CD8-positive, alpha-beta T cell (primary cell): ENCODE measurements at places on chromosomes 6 and 20.

GRCh38 chr20:53804920-53805894, 211.6 kb upstream of the ZNF217 start:
- DNase-seq = no peak

GRCh38 chr20:25421102-25421501, 13.6 kb downstream of the GINS1 start:
- no peak for DNase-seq

DNA sequence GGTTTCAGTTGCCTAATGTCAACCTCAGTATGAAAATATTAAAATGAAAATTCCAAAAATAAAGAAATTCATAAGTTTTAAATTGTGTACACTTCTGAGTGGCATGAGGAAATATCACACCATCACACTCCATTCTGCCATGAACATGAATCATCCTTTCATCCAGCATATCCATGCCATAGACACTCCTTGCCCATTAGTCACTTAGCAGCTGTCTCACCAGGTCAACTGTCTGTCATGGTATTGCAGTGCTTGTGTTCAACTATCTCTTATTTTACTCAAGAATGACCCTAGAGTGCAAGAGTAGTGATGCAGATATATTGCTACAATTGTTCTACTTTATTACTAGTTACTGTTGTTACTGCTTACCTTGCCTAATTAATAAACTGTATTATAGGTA, 712.4 kb downstream of the EPHA7 start:
- DNase-seq = no peak

DNA sequence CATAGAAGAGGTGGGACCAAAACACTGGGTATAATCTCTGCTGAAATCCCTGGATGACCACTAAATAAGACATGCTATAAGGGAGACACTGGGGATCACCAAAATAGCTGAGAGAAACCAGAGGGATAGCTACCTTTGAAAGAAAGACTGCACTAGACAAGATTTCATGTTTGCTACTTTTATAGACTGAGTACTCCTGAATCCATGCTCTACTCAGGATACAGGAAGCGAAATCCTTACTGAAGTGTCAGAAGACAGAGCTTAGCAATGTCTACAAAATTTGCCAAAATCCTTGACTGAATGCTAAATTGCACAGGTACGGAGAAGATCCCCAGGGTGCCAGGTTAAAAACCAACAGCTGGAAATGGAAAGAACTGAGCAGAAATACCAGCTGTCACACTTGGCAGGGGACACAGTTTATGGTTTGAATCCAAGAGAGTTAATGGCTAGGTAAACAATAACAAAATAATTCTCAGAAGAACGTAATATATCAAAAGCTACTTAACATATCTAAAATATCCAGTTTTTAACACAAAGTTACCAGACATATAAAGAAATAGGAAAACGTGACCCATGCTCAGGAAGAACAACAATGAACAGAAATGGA, 125.4 kb downstream of the MAN1A1 start:
- no peak for DNase-seq

- DNase-seq = no peak
These were observed 48.9 kb downstream of the ZFAND3 start for GRCh38 chr6:37868447-37868825.
